Stimulated activated memory B cell treated with anti-CD40 and anti-IgM and Interleukin-4, amounts not matched to agents 10 μg/mL and 1 μg/mL and 100 μg/mL, for 72 hours (primary cell): ENCODE measurements at places on chromosomes 3 and 15.

DNA sequence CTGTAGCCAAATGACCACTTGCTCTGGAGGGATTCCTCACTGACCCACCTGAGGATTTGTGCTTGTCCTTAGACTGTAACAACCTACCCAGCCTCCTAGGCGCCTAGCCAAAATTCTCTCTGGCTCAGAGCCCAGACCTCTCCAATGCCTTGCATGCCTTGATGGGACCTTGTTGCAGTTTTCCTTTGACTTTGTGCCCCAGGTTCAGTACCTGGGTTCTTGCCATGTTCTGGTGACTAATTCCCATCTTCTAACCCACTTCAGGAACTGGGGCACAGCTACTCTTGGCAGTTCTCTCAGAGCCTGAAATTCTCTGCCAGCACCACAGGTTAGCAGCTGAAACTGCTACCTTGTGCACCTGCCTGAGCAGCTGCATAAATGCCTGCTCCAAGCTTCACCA lies 27.0 kb upstream of the UBE3A start:
- no peak for ATAC-seq

DNA sequence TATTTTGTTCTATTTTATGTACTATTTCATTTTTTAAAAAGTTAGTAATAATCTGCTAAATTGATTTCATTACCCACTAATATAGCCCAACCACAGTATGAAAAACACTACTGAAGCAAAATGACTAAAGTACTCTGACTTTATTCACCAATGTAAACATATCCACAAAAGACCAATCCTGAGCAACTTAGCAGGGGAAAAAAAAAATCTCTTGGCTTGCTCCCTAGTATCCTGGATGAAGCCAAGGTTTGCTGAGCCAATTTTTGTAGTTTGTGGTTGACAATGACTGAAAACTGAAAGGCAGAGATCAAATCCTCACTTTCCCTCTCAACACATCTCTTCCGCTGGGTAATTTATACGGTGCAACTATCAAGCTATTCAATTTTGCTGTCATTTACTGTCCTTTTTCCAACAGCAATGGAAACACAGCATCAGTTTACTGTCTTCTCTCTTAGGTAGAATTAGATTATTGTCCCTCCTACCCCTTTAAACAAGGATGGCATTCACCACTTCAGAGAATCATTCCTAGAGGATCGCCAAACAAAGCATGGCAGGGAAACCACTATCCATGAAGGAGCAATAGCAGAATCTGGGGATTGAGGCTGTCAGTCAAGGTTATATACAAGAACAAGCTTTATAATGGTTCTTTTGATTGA lies 149.7 kb downstream of the THRB start:
- no peak for ATAC-seq

- no peak for ATAC-seq
Observed at GRCh38 chr3:136672457-136672856, 79.7 kb downstream of the STAG1 start.

GRCh38 chr3:195008816-195009215 lies 262.1 kb downstream of the XXYLT1 start:
- no peak for ATAC-seq

- ATAC-seq, result no peak
Observed at GRCh38 chr3:57949785-57950615, 58.2 kb upstream of the FLNB start.

DNA sequence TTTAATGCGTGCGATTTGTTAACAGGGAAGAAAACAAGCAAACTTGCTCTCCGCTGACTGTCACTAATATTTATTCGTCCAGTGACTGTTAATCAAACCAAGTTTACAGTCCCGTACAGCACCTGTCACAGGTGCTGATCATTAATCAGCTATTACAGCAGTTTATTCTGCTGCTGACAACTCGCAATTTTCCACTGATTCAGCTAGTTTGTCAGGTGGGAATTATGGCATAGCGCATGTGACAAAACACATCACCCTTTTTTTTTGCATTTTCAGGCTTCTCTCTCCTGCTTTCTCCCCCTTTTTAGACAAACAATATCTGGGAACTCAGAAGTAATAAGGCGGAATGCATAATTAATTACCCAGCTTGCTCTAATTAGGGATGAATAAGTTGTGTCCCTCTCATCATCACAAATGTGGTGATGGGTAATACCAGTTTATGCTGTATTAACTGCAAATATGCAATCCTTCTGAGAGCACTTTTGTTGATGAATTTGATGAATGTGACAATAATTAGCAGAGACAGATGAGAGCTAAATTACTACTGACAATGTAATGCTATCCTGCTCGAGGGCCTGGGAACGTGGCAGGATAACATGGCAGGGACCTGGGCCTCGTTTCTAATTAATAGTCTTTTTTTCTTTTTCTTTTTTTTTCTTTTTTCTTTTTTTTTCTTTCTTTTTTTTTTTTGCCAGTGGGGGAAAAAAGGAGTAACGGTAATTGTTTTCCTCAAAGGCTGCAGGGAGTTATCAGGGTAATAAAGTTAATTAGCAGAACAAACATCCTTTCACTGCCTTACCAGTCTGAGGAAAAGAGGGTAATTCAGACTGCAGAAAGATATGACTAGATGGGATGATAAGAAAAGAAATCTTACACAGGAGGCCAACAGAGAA lies 150.3 kb upstream of the SOX2 start:
- no peak for ATAC-seq

GRCh38 chr15:44101944-44102343 lies 93.1 kb downstream of the FRMD5 start:
- ATAC-seq, result no peak

DNA sequence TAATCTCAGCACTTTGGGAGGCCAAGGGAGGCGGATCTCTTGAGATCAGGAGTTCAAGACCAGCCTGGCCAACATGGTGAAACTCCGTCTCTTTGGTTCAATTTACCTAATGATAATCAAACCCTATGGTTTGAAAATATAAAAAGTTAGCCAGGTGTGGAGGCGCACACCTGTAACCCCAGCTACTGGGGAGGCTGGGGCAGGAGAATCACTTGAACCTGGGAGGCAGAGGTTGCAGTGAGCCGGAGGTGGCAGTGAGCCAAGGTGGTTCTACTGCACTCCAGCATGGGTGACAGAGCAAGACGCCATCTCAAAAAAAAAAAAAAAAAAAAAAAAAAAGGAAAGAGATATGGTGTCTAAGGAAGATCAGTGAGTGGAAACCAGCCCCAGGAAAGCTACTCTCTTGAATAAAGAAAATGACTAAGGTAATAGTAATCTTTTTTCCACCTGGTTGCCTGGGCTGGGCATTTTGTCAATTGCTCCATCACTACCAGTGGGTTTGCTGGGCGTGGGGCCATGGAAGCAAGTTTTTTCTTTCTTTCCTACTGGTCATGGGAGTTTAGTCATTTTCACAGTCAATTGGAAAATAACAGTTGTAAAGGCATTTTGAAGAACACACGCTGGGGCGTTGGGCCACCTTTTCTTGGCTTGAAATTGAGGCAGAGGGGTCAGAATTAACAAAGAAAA lies 387.6 kb upstream of the RGMA start:
- no peak for ATAC-seq

- no peak for ATAC-seq
Observed at GRCh38 chr3:141959589-141960554, 83.4 kb downstream of the ATP1B3 start.

DNA sequence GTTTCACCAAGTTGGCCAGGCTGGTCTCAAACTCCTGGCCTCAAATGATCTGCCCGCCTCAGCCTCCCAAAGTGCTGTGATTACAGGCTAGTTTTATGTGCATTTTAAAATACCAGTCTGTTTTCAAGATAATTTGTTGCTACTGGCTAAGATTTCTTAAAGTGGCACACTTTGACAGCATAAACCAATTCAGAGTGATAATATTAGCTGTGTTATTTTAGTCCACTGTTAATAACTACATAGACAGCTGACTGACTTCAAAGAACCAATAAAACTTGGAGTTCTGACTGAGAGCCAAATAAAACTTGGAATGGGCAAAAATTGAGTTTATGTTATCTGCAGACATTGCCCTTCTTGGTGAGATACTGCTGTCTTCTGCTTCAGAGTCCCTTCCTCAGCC lies 291.8 kb downstream of the UBE2E2 start:
- ATAC-seq, result no peak
